SJSA1 (cell line): ENCODE measurements at places on chromosomes 11 and 22. TPM values are rescaled to one million over a fixed set of nuclear protein-coding genes. Genes with fewer than 3 reads are reported as not detected.
A peak's percentile ranks its signal among the peaks of the same experiment; 100 is the strongest.

NXPE1 gene
- not detected in 2 replicates for total RNA-seq

KREMEN1 gene
- total RNA-seq: 5.9 and 10.1 TPM in 2 replicates

OR52E8 gene
- not detected in 2 replicates for total RNA-seq

MS4A4A gene
- 0.18 TPM in 1 of 2 replicates, not detected in the other for total RNA-seq

NLRP14 gene
- not detected in 2 replicates for total RNA-seq

DAGLA gene
- 2.6 TPM in 2 replicates for total RNA-seq

DNA sequence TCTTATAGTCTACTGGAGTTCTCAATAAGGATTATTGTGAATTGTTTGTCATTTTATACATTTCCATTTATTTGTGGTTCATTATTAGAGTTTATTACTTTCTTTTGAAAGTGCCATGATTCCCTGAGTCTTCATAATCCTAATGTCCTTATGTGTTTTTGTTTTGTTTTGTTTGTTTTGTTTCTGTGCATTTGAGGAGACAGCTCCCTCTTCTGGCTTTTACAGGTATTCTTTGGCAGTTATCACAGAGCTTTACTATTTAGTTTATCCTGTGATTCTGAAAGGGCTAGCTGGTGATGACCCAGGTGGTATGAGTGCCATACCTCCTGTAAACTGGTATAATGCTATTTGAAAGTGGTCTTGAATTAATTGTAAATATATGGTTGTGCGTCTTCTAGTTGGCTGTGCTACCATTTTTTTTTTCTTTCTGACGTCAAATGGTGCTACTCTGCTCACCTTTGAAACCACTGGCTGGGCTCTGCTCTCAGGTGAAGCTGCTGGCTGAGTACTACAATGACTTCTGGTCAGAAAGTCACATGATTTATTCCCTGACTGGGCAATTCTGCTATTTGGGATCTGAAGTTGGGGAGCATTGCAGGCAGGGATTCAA is 751.2 kb downstream of the JRKL start:
- DNase-seq: peak; percentile 0
- H3K27ac ChIP-seq: no peak overlapping the region
- H3K4me1 ChIP-seq: no peaks in the 10 kb centered on the region
- no peaks in the 10 kb centered on the region for H3K27me3 ChIP-seq

DNA sequence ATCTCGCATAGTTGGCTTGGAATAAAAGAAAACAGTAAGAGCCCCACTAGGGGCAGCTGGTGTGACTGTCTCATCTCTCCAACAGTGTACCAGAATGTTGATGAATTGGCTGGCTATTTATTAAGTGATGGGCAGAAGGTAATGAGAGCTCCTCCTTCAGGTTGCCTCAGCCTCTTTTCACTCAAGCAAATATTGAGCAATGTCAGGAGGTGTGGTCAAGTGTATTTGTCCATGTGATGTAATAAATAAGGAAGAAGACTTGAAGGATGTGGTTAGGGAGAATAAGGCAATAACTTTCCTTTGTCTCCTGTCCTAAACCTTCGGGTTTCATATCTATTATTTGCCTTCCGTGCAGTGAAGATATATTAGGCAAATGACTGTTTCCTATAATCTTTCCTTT is at the start of gene TCN1:
TCN1 (minus strand) TSS at position 91 of the 400 bp plus-strand sequence; CDS start at position 74, 17 bp downstream.
- no peak within 1 kb of the TSS for H3K27ac ChIP-seq
- H3K4me1 ChIP-seq: no peaks in the 10 kb centered on the region
- no peaks in the 10 kb centered on the region for H3K36me3 ChIP-seq
- no peak for DNase-seq

GRCh38 chr11:45402049-45402630 is 116.0 kb upstream of the SYT13 start:
- H3K27ac ChIP-seq: no peak overlapping the region
- H3K36me3 ChIP-seq: no peaks in the 10 kb centered on the region
- DNase-seq: no peak
- H3K27me3 ChIP-seq: no peaks in the 10 kb centered on the region
- H3K4me3 ChIP-seq: no peak overlapping the region
- peaks cover 28% of the 10 kb centered on the region for H3K4me1 ChIP-seq

DNA sequence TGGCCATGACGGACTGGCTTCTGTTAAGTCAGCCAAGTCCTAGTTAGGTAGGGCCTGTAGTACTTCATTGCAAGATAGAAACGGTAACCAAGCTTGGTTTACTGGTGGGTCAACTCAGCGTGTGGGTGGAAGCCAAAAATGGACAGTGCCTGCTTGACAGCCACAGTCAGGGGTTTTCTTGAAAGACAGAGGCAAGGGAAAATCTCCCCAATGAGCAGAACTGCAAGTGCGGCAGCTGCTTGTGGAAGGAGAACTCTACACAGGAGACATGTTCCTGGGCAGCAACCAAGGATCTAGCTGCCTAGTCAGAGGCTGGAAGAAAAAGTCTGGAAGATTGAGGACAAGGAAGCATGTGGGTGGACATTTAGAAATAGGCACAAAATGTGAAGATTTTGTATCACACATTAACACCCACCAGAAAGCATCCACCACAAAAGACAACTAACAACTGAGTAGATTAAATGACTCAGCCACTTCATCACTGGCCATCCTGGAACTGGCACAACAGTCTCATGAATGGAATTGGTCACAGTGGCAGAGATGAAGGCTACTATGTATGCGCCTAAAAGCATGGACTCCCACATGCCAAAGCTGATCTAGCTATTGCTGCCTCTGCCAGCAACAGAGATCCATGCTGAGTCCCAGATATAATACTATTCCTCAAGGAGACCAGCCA is 40.9 kb upstream of the SCUBE2 start:
- H3K36me3 ChIP-seq: peaks cover 1% of the 10 kb centered on the region
- no peak for DNase-seq
- H3K27ac ChIP-seq: no peak overlapping the region
- H3K4me1 ChIP-seq: no peaks in the 10 kb centered on the region

DNA sequence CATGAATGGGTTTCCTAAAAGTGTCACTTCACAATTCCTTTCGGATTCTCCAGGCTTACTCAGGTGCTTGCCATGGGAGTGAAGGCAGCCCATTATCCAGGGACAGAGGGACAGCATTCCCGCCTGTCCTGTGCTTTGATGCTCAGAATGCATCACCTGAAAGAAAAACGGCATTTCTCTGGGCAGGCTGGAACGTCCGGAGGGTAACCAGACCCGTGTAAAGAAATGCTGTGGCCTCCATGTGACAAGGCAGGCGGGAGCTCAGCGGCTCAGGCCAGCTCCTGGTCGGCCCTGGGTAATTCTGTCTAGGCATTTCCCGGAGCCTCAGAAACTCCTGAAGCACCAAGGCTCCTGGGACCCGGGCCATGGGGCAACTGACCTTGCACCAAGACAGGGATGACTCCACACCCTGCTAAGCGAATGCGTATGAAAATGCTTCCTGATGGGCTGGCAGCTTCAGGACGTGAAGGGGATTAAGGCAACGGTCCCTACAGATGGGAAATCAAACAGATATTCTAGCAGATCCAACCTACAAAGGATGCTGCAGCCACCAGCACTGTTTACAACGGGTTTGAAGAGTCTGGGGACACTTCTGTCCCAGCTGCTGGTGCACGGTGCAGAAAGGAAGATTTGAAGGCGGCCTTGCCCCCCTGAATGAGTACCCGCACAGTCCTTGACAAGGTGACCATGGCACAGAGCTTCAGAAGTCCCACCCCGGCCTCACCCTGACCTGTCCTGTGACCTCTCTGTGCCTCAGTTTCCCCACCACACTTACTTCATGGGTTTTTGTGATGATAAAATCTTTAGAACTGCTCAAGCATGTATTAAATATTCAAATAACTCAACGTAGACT is 13.6 kb upstream of the FGF3 start:
- no peaks in the 10 kb centered on the region for H3K4me1 ChIP-seq
- H3K27me3 ChIP-seq: peaks cover 37% of the 10 kb centered on the region
- DNase-seq: no peak
- H3K4me3 ChIP-seq: no peak overlapping the region

GRCh38 chr11:23990346-23991164 is 506.3 kb upstream of the LUZP2 start:
- H3K4me1 ChIP-seq: peaks cover 37% of the 10 kb centered on the region
- no peaks in the 10 kb centered on the region for H3K36me3 ChIP-seq
- DNase-seq: peak; percentile 35
- no peak overlapping the region for H3K4me3 ChIP-seq

DNA sequence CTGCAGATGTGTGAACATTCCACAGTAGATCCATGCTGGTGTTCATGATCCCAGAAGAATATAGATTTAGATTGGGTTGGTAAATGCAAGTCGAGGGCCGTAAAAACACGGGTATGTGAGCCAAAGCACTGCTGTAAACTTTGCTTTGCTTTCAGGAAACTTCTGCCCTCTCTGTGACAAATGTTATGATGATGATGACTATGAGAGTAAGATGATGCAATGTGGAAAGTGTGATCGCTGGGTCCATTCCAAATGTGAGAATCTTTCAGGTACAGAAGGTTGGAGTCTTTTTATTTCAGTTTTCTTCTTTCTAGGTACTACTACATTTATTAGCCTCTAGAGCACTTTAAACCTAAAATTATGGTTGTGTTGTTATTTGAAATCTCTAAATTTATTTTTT is 36.2 kb upstream of the TTC36 start:
- no peak overlapping the region for H3K4me3 ChIP-seq
- peaks cover 39% of the 10 kb centered on the region for H3K36me3 ChIP-seq
- H3K27me3 ChIP-seq: no peaks in the 10 kb centered on the region
- no peaks in the 10 kb centered on the region for H3K4me1 ChIP-seq
- H3K27ac ChIP-seq: no peak overlapping the region

DNA sequence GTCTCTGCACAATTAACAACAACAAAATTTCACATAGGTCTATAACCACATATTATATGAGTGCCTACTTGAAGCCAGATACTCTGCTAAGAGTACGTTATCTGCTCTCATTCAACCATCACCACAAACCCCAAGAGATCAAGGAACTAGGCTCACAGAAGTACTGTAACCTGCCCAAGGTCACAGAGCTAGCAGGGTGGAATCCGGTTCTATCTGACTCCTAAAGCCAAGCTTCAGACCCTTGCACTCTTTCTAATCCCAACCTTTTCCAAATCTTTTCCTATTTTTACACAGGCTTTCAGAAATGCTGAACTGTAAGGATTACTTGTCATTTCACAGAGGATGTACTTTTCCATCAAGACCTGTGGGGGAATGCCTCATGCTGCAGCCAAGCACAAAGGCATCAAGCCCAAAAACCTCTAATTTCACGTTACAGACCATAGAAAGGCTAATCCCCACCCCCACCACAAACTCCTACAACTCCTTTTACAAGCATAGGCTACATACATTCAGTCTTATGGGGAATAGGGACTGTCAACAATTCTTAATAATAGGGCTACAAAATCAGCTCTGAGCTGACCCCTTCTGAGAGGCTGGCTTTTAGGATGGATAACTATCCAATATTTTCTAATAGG is 927 bp downstream of the PRCP start:
- H3K27ac ChIP-seq: no peak overlapping the region
- no peaks in the 10 kb centered on the region; the same call in 1 of the 2 replicates for H3K4me1 ChIP-seq
- H3K4me3 ChIP-seq: peak overlapping the region; percentile 54
- no peaks in the 10 kb centered on the region for H3K27me3 ChIP-seq

- DNase-seq: no peak
- no peak overlapping the region for H3K4me3 ChIP-seq
- H3K27ac ChIP-seq: no peak overlapping the region
- H3K4me1 ChIP-seq: no peaks in the 10 kb centered on the region
- no peaks in the 10 kb centered on the region for H3K27me3 ChIP-seq
Observed at GRCh38 chr11:111350811-111351210, 28.3 kb downstream of the POU2AF1 start.

GRCh38 chr11:47468598-47469214 is 19.8 kb upstream of the RAPSN start:
- H3K27ac ChIP-seq: no peak overlapping the region
- peaks cover 88% of the 10 kb centered on the region for H3K36me3 ChIP-seq
- no peaks in the 10 kb centered on the region for H3K4me1 ChIP-seq
- no peaks in the 10 kb centered on the region for H3K27me3 ChIP-seq

DNA sequence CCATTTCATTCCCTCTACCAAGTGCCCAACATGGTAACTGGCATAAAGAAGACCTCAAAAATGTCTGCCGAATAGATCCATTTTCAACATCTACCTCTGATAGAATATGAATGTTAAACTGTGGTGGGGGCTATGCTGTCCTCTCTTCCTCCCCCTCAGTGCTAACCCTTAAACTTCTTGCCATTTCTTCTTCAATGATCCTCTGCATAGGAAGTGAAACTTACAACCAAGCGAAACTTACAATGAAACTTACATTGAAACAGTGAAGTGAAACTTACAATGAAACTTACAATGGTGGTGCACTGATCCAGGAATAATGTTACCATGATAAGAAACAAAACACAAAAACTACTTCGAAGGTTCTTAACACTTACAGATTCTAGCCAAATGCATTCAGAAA is 4.7 kb downstream of the RTCB start:
- no peak overlapping the region for H3K27ac ChIP-seq
- no peaks in the 10 kb centered on the region for H3K27me3 ChIP-seq
- H3K4me1 ChIP-seq: peaks cover 10% of the 10 kb centered on the region
- H3K36me3 ChIP-seq: peaks cover 75% of the 10 kb centered on the region
- DNase-seq: no peak

GRCh38 chr22:31046539-31047226 is 34.4 kb upstream of the SMTN start:
- no peak overlapping the region for H3K4me3 ChIP-seq
- peaks cover 35% of the 10 kb centered on the region for H3K4me1 ChIP-seq
- no peaks in the 10 kb centered on the region for H3K27me3 ChIP-seq
- H3K36me3 ChIP-seq: no peaks in the 10 kb centered on the region
- H3K27ac ChIP-seq: peak overlapping the region; percentile 25; the same call in 1 of the 2 replicates
- peak; percentile 55 for DNase-seq
